GM12891 (cell line): ENCODE measurements at places on chromosomes 13 and 19.
A peak's percentile ranks its signal among the peaks of the same experiment; 100 is the strongest.

- no peak for DNase-seq
Measured at GRCh38 chr19:58480831-58481230, 4.7 kb downstream of the ZNF446 start.

GRCh38 chr19:42203700-42204099 is 13.8 kb downstream of the DEDD2 start:
- no peak for DNase-seq

GRCh38 chr13:99385940-99386339 is 78.7 kb upstream of the GPR183 start:
- no peak for DNase-seq

DNA sequence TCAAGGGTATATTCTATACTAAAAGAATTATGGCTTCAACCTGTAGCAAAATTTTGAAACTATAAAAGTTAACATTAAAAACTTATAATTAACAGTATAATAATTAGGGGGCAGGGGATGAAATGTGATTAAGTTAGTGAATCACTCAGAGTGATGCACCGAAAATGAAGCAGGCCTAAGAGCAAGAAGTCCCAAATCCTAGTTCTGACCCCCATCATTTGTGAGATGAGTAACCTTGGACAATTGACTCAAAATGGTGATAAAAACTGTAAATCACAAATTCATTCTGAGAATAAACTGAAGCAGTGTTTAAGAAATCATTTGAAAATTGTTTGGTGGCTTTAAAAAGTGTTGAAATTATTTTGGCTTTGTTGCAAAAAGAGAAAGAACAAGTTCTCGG is 56.8 kb downstream of the KLF12 start:
- no peak for DNase-seq

- DNase-seq: peak; percentile 59
Measured at GRCh38 chr13:106536244-106537034, 977 bp upstream of the EFNB2 start.

DNA sequence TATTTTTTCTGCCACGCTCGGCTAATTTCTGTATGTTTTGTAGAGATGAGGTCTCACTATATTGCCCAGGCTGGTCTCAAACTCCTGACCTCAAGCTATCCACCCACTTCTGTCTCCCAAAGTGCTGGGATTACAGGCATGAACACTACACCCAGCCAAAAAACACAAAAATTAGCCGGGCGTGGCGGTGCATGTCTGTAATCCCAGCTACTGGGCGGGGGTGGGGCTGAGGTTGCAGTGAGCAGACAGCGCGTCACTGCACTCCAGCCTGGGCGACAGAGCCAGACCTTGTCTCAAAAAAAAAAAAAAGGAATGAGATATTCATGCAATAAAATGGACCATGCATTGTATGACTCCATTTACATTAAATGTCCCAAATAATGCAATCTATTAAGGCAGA is 32.2 kb downstream of the VASP start:
- DNase-seq: no peak

DNA sequence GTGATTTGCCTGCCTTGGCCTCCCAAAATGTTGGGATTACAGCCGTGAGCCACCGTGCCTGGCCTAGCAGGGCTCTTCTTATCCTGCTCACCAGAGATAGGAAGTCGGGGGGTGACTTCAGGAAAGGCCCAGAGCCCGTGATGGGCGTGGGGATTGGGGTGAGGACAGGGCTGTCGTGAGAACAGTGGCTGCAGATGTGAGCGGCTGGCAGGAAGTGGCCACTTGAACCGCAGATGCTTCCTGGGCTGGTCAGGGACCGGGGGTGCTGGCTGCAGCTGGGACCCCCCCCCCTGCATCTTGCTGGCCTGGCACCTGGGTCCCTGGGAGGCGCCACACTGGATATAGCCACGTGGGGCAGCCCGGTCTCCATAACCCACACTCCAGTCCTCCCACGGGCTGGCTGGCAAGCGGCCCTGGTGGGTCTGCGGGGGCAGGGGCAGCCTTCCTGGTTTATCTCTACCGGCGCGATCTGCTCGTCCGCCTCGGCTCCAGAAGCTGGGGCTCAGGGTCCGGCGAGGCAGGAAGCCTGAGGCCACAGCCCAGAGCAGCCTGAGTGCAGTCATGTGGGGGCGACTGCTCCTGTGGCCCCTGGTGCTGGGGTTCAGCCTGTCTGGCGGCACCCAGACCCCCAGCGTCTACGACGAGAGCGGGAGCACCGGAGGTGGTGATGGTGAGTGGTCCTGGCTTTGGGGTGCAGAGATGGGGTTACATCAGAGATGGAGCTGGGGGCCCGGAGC is at the start of gene F2RL3:
Gene F2RL3, plus strand, starts transcription at position 371 of the 737 bp plus-strand sequence. Its CDS starts 191 bp downstream, at position 562.
- peak; percentile 64 for DNase-seq

DNA sequence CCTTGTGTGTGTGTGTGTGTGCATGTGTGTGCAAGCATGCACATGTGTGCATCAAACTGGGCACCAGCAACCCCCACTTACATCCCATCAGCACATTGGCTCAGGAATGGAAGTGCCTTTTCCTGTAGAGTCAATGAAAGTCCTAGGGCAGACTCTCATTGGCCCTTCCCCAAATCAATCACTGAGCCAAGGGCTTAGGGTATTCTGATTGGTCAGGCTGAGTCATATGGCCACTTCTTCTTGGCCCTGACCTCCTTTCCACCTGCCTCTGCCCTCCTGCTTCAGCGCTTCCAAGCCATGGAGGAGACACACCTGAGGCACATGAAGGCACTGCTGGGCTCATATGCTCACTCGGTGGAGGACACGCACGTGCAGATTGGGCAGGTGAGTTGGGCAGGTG is 20.9 kb downstream of the FCHO1 start:
- DNase-seq: no peak

DNA sequence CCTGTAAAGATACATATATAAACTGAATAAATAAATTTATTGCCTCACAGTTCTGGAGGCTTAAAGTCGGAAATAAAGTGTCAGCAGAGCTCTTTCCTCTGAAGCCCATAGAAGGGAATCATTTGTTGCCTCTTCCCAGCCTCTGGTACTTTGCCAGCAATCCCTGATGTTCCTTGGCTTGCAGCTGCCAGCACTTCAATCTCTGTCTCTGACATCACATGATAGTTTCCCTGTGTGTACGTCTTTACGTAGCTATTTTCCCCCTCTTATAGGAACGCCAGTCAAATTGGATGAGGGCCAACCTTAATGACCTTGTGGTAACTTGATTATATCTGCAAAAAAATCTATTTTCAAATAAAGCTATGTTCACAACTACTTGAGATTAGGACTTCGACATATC is 250.9 kb downstream of the LIG4 start:
- DNase-seq: no peak

DNA sequence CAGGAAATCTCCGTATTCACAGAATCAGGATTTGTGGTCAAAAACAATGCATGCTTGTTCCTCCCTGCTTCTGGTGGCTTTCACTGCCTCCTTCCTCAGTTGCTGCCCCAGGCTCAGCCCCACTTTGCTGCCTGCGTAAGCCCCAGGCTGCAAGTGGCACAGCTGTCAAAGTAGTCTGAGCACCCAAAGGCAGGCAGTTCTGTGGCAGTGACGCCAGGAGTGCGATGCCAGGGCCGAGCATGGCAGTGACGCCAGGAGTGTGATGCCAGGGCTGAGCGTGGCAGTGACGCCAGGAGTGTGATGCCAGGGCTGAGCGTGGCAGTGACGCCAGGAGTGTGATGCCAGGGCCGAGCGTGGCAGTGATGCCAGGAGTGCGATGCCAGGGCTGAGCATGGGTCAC is 77.3 kb upstream of the GPR183 start:
- DNase-seq: no peak

DNA sequence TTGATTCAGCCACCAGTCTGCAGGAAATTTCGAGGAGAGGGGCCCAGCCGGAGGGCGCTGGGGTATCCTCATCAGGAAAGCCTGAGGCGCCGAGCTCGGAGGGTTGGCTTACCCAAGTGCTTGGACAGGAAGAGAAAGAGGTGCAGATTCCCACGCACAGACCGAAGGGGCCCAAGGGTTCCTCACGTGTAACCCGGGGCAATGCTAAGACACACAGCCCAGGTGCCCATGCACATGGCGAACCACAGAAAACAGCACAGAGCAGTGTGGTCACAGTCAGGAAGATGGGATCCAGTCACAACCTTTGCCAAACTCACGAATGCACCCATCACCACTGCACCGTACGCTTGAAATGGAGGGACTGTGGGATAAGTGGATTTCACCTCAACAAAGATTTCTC is 30.9 kb downstream of the GRTP1 start:
- no peak for DNase-seq
